ENCODE measurements at places on chromosomes 4 and X.

DNA sequence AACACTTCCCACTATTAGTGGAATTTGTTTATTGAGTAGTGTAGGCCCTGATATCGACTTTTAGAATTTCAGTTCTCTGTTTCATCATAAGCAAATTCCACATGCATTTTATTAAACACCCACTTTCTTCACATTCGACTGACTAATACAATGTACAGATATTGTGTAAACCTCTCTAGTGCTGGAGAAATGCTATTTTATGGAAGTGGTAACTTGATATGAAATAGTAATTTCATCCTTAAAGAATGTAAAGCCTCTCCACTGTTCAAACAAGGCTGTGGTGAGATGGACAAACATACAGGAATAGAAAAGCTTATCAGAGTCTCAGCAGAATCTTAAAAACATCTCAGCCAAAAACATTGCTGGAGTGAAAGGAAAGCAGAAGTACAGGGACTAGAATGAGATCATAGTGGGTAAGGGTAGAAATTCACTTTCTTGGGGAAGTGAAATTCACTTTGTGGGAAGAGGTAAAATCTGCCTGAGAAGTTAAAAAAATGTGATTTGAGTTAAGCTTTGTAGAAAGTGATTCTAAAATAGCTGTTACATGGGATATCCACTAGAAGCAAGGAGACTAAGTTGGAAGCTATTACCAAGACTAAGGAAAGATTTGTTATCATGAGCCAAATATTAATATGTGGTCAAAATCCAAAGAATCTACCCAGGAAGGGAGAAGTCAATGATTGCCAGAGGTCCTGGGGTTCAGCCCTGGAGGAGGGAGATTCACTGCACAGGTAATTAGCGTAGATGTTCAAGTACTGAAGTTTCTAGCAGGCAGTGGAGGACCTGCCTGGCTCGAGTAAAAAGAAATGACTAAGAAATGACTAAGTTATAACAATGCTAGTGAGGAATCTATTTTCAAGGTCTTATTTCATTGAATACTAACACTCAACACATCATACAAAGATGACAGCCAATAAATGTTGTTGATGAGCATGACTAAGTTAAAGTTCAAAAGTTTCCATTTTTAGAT lies 398.3 kb upstream of the FAM47C start:
- DNase-seq, result no peak

GRCh38 chrX:134236626-134237614 lies at the start of gene CCDC160:
TSS of gene CCDC160 (plus strand) at chrX:134237182. CDS start at chrX:134244801, 7,619 bp downstream.
- DNase-seq, result no peak

DNA sequence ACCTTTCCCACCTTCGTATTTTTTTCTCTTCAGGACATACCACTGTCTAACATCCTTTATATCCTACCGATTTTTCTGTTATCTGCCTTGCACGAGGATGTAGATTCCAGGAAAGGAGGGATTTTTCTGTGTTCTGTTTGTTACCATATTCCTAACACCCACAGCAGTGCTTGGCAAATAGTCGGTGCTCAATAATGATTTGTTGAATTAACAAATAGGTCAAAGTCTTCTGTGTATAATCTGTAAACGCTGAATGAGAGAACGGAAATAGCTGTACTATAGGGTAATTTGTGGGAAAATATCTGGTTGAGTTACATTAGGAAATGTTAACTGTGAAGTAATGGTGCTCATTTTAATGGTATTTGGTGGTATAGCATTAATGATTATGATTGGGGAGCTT lies 81.5 kb downstream of the TMEM156 start:
- no peak for DNase-seq

- DNase-seq, result no peak
These were observed 365.0 kb downstream of the PPP3CA start for GRCh38 chr4:100982345-100982744.

DNA sequence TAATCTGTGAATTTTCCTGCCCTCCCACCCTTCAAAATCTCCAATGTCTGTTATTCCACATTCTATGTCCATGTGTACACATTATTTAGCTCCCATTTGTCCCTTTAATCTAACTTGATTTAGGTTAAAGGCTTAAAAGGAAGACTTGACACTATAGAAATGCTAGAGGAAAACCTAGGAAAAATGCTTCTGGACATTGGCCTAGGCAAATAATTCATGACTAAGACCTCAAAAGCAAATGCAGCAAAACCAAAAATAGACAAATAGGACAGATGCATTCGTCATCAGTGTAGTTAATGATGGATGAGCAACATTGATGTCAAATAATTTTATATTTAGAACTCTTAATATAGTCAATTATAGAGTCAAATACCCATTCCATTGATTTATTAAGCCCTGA lies 36.9 kb downstream of the INTU start:
- DNase-seq, result no peak

GRCh38 chr4:184250795-184251669 lies 33.4 kb upstream of the ENPP6 start:
- peak; percentile 54 for DNase-seq

- DNase-seq, result no peak
These were observed 35.7 kb upstream of the PDE5A start for GRCh38 chr4:119664168-119664907.

DNA sequence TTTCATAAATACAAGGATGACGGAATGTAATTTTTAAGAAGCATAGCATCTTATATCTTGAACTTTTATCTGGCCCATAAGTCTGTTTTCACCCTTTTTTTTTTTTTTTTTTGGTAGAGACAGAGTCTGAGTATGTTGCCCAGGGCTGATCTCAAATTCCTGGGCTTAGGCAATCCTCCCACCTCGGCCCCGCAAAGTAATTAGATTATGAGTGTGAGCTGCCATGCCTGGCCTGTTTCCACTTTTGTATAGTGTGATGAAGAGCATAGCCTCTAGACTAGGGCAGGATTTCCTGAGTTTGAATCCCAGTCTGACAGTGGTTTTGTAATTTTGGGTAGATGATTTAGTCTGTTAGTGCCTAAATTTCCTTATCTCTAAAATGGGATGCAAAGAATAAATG lies 11.0 kb downstream of the STIM2 start:
- DNase-seq, result no peak

All from germinal center (tissue), 1 donor.